ENCODE measurements at places on chromosomes 1 and 21.

DNA sequence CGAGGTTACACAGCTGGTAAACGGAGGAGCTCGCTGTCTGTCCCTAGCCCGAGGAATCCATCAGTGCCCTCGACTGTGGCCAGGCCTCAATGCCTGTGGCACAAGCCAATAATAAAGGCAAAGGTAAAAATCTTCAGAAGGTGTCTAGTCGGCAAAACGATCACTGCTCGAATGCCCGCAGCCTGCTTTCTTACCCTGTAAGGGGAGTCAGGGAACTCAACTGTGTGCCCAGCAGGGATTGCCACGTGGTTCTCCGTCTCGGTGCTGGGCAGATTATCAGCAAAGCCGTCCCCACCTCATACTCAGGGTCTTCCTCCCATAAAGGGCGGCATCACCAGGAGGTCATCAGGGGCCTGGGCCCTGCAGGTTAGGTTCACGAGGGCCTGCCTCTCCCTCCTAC lies 103.4 kb downstream of the PAX7 start:
- no peak for DNase-seq

- DNase-seq: no peak
Observed at GRCh38 chr1:229557200-229557850, 1.2 kb downstream of the ABCB10 start.

DNA sequence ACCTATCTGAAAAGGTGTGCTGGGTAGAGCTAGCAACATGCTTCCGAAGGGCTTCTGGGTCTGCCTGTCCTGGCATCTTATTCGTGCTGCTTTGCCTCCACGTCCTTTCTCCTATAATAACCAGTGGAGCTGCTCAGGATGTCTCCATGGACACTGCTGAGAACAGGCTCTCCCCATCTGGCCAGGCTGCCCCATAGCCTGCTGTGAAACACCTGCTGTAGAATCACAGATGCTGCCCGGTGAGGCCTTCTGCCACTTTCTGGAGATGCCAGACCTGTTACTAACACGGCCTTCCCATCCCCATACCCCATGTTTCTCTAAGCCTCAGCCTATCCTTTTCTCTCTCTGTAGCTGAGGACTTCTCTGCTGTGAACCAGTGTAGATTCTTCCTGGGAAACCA lies 120.5 kb downstream of the IER5 start:
- no peak for DNase-seq

- no peak for DNase-seq
Observed at GRCh38 chr1:90839323-90839722, 122.2 kb upstream of the BARHL2 start.

DNA sequence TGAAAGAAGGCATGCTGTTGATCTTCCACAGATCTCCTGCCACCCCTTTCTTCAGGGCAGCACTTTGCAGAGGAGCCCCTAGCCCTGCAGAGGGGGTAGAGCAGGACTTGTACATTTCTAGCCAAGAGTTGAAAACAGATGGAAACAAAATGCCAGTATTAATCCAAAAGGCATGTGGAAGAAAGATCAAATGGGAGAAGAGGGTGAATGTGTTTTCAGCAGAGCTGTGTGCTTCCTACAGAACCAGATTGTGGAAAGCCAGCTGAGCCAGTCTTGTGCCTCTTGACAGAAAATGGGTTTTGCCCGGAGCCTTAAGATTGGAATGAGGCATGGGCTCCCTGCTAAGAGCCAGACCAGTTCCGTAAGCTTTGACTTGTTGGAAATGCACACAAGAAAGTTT lies 105.2 kb upstream of the TSPAN2 start:
- no peak for DNase-seq

DNA sequence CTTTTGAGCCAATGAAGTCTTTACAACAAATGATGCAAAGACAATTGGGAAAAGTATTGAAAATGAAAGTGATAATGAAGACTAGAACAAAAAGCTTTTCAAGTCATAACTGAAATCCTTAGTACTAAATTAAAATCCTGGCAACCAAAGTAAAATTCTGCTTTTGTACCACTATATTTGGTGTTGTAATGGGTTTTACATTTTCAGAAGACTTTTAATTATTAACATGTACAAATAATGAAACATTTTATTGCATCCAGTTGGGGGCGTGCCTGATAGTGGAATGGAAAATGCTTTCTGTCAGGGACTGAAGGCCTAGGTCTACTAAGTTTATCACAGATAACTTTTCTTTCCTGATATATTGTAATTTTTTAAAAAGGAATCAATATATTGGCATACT lies 89.4 kb downstream of the SDCCAG8 start:
- no peak for DNase-seq

GRCh38 chr1:173708787-173709186 lies 6.0 kb upstream of the KLHL20 start:
- DNase-seq: no peak

DNA sequence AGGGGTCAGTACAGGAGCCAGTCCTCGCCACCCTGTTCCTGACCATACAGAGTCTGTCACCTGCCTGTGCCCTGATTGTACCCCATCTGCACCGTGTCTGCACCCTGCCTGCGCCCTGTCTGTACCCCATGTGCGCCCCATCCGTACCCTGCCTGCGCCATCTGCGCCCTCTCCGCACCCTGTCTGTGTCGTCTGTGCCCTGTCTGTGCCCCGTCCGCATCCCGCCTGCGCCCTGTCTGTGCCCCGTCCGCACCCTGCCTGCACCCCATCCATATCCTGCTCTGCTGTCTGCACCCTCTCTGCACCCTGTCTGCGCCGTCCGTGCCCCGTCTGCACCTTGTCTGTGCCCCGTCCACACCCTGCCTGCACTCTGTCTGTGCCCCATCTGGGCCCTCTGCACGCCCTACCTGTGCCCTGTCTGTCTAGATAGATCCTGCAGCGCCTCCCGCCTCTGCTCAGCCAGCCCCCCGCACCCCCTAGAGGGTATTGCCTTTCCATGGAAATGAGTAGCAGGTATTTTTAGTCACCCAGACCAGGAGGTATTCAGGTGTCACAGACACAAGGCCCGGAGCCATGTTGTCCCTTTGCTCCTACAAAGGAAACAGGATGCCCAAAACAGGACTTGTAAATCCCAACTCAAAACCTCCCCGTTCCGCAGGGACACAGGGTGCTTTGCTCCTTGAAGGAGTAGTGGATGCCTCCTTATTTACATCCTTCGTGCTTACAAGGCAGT lies 7.7 kb upstream of the NPHP4 start:
- DNase-seq: no peak

DNA sequence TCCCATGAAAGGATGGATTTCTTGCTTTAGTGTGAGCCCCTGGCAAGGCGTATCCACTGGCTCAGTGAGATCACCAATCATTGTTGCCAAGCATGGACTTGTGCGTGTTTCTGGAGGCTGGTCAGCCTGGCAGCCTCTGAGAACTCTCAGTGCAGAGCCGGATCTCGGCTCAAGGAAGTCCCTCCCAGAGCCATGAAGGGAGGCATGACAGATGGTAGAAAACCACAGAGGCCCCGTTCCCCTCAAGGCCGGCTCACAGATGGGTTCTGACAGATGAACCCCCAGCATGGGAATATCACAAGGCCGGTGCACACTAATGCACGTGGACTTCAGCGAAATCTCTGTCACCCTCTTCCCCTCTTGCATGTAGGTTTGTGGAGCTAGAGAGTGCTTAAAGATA lies 290.5 kb downstream of the AJAP1 start:
- DNase-seq: no peak

GRCh38 chr1:239308701-239309333 lies 77.6 kb upstream of the CHRM3 start:
- peak; percentile 6 for DNase-seq

GRCh38 chr1:3858231-3858981 lies 1.1 kb downstream of the DFFB start:
- DNase-seq: no peak

DNA sequence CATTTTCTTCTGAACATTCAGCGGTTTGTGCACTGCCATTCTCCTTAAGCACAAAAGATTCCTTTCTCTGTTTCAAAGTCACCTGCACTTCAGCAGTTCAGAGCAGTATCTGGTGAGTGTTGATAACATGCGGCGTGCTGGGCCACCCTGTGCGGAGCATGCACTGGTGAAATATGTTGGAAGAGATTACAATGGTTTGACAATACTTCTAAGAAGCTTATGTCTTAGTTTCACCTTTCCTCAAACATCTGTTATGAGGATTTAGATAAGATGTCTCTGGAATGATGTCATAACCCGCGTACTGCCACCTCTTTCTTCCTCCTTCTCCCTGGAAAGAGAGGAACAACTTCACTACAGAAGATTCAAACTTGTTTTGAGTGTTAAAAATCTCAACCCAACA lies 650.3 kb downstream of the AJAP1 start:
- DNase-seq: no peak

GRCh38 chr1:192530254-192530653 lies 45.3 kb upstream of the RGS1 start:
- DNase-seq: no peak

DNA sequence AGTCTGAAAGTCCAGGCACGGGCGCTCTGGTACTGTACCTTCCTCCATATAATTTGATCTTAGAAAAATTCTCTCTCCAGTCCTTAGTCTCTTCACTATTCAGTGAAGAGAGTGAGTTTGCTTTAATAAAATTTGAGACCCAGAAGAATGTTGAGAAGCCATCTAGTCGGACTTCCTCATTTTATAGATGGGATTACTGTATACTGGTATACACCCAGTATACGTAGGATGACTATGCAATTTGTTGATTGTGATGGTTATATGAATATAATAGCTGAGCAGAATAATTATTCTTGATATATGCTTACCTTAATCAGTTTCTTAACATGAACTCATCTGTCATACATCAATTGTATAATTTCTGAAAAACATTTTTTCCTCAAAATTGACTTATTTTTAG lies 328.0 kb upstream of the B3GALT2 start:
- DNase-seq: no peak

DNA sequence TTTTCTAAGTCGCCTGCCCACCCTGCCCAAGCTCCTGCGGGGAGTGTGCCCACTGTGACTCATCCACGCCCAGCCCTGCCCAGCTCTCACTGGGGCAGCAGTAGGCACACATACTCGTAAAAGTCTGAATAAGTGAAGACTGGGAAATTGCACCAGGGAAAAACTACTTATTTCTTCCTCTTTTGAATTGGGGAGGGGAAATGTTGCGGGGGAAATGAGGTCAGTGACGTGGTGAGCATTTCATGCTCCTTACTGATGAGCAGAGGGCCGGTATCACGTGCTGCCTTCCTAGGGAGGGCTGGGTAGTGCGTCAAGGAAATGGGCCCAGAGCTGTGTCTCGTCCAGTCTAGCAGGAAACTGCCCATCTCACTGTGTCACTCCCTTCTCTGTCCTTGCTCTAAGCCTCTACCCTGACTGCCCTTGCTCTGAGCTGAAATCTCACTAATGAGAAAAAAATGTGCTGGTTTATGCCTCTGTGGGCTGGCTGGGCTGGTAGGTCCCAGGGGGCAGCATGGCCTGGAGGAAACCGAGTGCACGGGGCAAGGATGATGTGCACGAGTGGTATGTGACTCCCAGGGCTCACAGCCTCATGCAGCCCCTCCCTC lies 13.5 kb upstream of the TNFRSF1B start:
- DNase-seq: peak; percentile 86

DNA sequence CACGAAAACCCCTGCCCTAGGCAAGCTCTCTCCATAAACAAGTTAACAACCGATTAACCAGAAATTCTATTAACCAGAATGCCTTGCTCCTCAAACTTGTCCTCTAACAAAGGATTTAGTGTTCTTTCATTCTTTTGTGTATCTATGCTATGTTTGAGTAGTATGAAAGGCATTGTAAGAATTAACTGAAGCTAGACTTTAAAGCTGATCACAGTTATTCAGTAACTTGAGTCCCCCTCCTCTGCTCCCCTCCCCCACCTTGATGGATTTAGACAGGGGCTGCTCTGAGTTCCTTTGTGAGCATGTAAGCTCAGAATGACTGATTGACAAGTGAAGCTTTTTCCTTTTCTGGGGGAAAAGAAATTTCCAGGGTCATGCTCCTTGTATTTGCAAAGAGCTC lies 257.6 kb downstream of the TTLL7 start:
- no peak for DNase-seq

- no peak for DNase-seq
Observed at GRCh38 chr21:20800106-20800505, 198.1 kb upstream of the NCAM2 start.

- DNase-seq: no peak
Observed at GRCh38 chr1:221125976-221126375, 246.7 kb downstream of the HLX start.

DNA sequence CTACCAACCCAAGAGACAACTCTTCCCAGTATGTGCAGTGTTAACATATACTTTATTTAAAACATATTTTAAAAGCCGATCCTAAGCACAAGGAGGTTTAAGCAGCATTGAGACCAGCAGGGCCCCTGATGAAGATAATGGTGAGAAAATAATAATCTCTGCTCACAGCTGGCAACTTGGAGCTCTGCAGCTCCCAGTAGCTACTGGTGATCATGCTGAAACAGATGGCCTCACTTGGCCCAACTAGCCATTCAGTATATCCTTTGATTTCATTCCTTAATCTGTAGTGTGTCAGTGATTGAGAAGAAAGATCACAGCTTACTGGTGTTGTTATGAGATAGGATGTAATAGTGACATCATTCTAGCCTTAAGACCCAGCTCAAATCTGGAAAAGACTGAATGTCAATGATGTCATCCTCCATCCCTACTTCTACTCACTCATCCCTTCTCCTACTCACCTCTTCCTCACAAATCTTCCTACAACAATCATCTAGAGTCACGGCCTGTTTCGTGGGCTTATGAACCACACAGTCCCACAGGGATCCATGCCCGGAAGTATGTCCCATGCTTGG lies 817.9 kb downstream of the PLA2G4A start:
- DNase-seq: no peak

GRCh38 chr1:221448585-221449175 lies 293.2 kb downstream of the DUSP10 start:
- no peak for DNase-seq

GRCh38 chr1:79323239-79324025 lies 316.9 kb upstream of the ADGRL4 start:
- no peak for DNase-seq

- no peak for DNase-seq
Observed at GRCh38 chr1:14242123-14242522, 356.4 kb upstream of the KAZN start.

- no peak for DNase-seq
Observed at GRCh38 chr1:6166655-6167390, 13.3 kb downstream of the CHD5 start.

DNA sequence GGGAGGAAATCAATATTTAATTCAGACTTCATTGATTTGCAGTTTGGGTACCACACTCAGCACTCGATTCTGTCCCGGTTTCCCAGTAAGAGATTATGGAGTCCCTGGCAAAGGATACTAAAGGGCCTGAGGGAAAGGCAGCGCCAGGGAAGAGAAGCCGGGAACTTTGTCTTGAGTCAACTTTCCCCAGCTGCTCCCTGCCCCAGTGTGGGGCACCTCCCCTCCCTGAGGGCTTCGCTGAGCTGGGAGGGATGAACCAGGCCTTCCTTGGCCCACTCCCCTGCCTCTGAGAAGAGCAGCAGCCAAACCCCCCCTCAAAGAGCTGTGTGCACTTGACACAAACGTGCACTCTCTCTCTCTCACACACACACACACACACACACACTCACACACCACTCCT lies 32.6 kb downstream of the OPTC start:
- DNase-seq: no peak
